ENCODE measurements at places on chromosomes 4 and X. TPM values are rescaled to one million over a fixed set of nuclear protein-coding genes. Genes with fewer than 3 reads are reported as not detected.

GRCh38 chrX:128992107-128992971 lies 531.0 kb downstream of the SMARCA1 start:
- H3K4me3 ChIP-seq: no peak overlapping the region
- DNase-seq: no peak
- H3K27ac ChIP-seq: no peak overlapping the region
- H3K4me1 ChIP-seq: no peaks in the 10 kb centered on the region

Gene ANOS1
- 18.8 TPM for total RNA-seq

Gene ZNF275
- total RNA-seq: 13.9 TPM

DNA sequence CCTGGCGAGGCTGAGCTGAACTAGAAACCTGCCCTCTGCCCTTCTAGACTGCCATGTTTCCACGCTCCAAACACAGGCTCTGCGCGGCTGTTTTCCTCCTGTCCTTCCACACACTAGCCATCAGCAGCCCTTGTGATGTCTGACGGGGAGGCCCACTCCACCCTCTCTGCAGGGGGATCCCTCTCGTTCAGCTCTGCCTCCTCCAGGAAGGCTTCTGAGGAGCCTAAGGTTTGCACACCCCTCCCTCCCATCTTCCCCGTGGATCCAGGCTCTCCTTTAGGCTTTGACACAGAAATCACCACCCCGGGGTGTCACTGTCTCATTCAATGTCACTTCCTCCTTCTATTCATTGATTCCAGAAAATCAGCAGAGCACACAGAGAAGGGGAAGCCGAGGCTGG lies 38.6 kb upstream of the CRMP1 start:
- peaks cover 27% of the 10 kb centered on the region for H3K4me1 ChIP-seq
- H3K4me3 ChIP-seq: no peak overlapping the region

Gene CYLC1
- total RNA-seq: not detected

Gene SNCA
- 29.6 TPM for total RNA-seq

- H3K4me3 ChIP-seq: no peak overlapping the region
- no peaks in the 10 kb centered on the region for H3K36me3 ChIP-seq
- H3K4me1 ChIP-seq: peaks cover 53% of the 10 kb centered on the region
- H3K27me3 ChIP-seq: no peaks in the 10 kb centered on the region
- no peak for DNase-seq
Measured at GRCh38 chr4:40844261-40844660, 94.5 kb downstream of the NSUN7 start.

DNA sequence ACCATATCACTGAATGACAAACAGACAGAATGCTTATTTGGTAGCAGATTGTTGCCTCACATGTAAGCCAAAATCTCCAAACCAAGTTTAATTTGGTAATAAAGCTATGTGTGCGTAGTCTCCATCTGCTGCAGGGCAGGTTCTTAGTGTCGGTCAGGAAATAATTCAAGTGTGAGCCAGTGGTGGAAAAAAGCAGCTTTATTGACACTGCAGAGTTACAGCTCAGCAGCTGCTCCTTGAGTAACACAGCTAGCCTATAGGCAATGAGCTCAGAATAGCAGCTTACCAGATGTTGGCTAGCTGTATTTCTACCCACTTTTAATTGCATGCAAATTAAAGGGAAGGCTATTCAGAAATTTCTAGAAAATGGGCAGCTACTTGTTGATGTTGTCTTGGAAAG lies 757.8 kb upstream of the HS3ST1 start:
- H3K4me1 ChIP-seq: no peaks in the 10 kb centered on the region
- H3K36me3 ChIP-seq: no peaks in the 10 kb centered on the region
- no peak for DNase-seq
- no peak overlapping the region for H3K27ac ChIP-seq
- no peaks in the 10 kb centered on the region for H3K27me3 ChIP-seq
- H3K4me3 ChIP-seq: no peak overlapping the region

Gene SPANXN2
- total RNA-seq: not detected

GRCh38 chrX:72084114-72084513 lies 47.6 kb downstream of the RTL5 start:
- no peak overlapping the region for H3K4me3 ChIP-seq
- peaks cover 42% of the 10 kb centered on the region for H3K4me1 ChIP-seq
- DNase-seq: no peak
- H3K27me3 ChIP-seq: no peaks in the 10 kb centered on the region
- peaks cover 7% of the 10 kb centered on the region for H3K36me3 ChIP-seq

Gene NOCT
- total RNA-seq: 14.1 TPM

GRCh38 chr4:14920237-14920636 lies 82.0 kb upstream of the CPEB2 start:
- peaks cover 5% of the 10 kb centered on the region for H3K4me1 ChIP-seq
- H3K4me3 ChIP-seq: no peak overlapping the region
- H3K36me3 ChIP-seq: no peaks in the 10 kb centered on the region
- no peaks in the 10 kb centered on the region for H3K27me3 ChIP-seq
- no peak for DNase-seq
- H3K27ac ChIP-seq: no peak overlapping the region

Gene MAGED4
- 143 TPM for total RNA-seq

DNA sequence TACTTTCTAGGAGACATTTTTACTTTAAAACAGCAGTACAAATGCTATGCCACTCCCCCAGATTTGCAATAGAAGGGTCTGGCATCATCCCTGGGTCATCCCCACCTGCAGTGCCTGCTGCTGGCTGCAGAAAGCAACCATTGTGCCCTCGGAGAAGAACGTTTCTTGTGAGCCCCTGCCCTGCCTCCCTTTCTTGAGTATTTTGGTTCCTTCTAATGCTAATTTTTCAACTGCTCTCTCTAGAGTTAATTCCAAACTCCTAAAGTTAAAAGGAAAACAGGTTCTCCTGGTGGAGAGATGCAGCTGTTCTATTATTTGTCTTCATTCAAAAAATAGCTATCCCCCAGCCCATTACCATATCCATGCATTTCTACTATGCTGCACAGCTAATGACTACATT lies 107.1 kb downstream of the IDS start:
- H3K4me3 ChIP-seq: no peak overlapping the region
- peaks cover 8% of the 10 kb centered on the region for H3K4me1 ChIP-seq
- H3K36me3 ChIP-seq: peaks cover 4% of the 10 kb centered on the region
- H3K27me3 ChIP-seq: no peaks in the 10 kb centered on the region
- no peak for DNase-seq

DNA sequence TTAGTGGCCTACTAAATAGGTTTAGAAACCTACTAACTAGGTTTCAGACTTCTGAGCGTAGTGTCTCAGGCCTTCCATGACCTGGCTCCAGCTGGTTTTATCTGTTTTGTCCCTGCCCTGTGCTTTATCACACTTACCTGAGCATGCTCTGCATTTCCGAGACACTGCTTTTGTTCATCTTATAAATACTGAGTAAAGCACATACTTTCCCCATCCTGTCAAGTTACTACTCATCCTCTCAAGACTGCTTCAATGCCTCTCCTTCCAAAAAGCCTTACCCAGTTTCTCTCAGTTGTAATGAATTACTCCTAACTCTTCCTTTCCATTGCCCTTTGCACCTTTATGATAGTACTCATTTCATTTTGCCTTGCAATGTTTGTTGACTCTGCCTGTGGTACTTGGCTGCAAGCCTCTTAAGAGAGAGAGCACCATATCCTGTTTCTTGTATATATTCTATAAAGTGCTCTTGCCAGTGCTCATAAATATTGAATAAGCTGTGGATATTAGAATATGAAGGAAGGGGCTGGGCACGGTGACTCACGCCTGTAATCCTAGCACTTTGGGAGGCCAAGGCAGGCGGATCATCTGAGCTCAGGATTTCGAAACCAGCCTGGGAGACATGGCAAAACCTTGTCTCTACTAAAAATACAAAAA lies 34.4 kb downstream of the SLAIN2 start:
- H3K4me3 ChIP-seq: no peak overlapping the region
- peaks cover 14% of the 10 kb centered on the region for H3K4me1 ChIP-seq
- no peak for DNase-seq
- no peak overlapping the region for H3K27ac ChIP-seq
- no peaks in the 10 kb centered on the region for H3K27me3 ChIP-seq

DNA sequence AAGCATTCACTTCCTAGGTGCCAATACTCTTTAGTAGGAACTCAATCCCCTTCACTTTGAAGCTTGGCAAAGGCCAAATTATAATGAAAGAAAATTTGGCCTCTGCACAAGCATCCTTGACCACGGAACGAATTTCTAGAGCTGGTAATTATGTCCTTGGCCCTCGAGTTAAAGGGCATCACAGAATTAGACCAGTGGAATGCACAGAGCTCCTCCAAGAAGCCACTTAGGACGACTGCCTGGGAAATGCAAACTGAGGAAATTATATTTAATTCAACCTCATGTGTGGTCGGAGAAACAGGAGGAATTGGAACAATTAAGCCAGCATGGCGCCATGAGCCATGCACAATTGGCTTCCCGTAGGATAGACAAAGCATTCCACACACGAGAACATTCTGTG lies 59.3 kb downstream of the NLGN4X start:
- no peak overlapping the region for H3K27ac ChIP-seq
- no peak overlapping the region for H3K4me3 ChIP-seq
- peaks cover 47% of the 10 kb centered on the region for H3K4me1 ChIP-seq
- no peak for DNase-seq
- no peaks in the 10 kb centered on the region for H3K27me3 ChIP-seq

Gene SHISA3
- total RNA-seq: 24.2 TPM

- no peak overlapping the region for H3K4me3 ChIP-seq
- no peaks in the 10 kb centered on the region for H3K36me3 ChIP-seq
- H3K27me3 ChIP-seq: no peaks in the 10 kb centered on the region
Measured at GRCh38 chrX:46317163-46317562, 228.1 kb downstream of the ZNF674 start.

Gene MAGEA12
- total RNA-seq: not detected

DNA sequence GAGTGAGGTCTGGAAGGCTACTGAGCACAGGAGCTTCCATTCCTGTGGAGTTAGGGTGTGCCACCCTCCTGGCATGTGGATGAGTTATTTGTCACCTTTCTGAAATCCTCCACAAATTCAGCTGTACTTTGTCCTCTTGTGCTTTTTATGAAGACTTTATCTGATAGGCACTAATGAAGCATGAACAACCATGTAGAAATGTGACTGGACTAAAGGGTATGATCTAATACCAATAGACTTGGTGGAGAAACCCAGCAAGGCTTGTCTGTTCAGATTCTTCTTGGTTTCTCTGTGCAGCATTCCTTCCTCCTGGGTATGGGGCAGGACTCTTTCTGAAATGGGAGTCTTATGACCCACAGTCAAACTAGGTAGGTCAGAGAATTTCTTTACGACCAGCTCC lies 9.6 kb downstream of the NBDY start:
- H3K27ac ChIP-seq: no peak overlapping the region
- H3K27me3 ChIP-seq: no peaks in the 10 kb centered on the region
- no peak for DNase-seq
- peaks cover 38% of the 10 kb centered on the region for H3K36me3 ChIP-seq

DNA sequence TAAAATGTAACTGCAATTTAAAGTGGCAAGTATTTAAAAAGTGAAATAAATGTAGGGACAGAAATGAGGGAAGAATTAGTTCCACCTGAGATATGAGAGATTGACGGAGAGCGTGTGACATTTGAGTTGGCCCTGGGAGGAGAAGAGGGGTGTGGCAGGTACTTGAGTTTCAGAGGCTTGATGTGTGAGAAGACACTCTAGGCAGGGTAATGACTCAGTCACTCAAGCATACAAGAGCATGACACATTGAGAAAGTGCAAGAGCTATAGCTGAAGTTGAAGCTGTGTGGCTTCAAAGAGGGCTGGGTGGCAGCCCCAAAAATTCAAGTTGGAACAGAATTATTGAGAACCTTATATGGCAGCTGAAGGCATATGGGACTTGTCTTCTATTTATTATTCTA lies 420.5 kb downstream of the SLITRK2 start:
- H3K4me3 ChIP-seq: no peak overlapping the region
- DNase-seq: no peak
- H3K27me3 ChIP-seq: no peaks in the 10 kb centered on the region
- no peaks in the 10 kb centered on the region for H3K36me3 ChIP-seq
- no peaks in the 10 kb centered on the region for H3K4me1 ChIP-seq
- H3K27ac ChIP-seq: no peak overlapping the region

Measured in neural crest cell (in vitro differentiated cells).